Caco-2 (cell line): ENCODE measurements at places on chromosomes 3 and 15. TPM values are rescaled to one million over a fixed set of nuclear protein-coding genes. Genes with fewer than 3 reads are reported as not detected.

DNA sequence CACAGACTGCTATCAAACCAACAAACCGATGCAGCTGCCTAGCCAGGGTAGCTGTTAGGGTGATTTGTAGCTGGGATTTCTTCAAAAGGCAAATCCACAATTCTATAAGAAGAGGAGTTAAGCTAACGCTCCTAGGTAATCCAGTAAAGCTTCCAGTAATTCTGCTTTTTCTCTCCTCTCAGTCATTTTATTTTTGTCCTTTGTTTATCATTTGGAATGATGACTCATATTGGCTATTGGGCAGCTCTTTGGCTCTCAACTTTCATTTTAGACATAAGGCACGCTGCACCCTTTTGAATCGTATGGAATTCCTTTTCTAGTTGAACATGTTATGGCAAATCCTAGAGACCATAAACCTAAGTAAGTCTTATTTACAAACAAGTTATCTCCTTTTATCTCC is 53.2 kb upstream of the PPARG start:
- H3K36me3 ChIP-seq, result no peaks in the 10 kb centered on the region
- H3K27me3 ChIP-seq, result no peaks in the 10 kb centered on the region
- no peak overlapping the region for H3K27ac ChIP-seq
- H3K4me3 ChIP-seq, result no peak overlapping the region
- DNase-seq, result no peak

GRCh38 chr3:135806317-135806716 is 159.2 kb upstream of the PPP2R3A start:
- no peaks in the 10 kb centered on the region; the same call in 1 of the 2 replicates for H3K27me3 ChIP-seq
- H3K4me1 ChIP-seq, result no peaks in the 10 kb centered on the region
- H3K27ac ChIP-seq, result no peak overlapping the region

DNA sequence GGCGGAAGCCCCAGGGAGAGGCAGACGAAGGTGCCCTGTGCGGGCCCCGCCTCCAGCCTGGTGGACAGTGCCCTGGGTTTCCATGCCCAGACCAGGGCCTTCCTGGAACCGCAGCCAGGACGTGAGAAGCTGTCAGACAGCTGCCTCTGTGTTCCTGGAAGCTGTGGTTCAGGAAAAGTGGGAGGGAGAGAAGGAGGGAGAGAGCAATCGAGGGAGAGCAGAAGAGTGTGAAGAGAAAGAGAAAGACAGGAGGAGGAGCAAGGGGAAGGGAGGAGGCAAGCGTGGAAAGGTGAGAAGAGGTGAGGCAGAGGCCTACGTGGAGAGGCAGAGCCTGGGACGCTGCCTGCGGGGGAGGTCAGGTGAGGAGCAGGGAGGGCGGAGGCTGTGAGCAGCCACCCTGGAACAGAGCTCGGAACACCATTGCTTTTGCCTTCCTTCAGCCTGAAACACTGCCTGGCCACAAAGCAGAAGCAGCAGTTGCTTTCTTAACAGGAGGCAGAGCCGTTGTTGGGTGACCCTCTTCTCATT is 18.6 kb downstream of the ZDHHC19 start:
- H3K4me3 ChIP-seq, result no peak overlapping the region
- no peaks in the 10 kb centered on the region for H3K36me3 ChIP-seq
- H3K4me1 ChIP-seq, result no peaks in the 10 kb centered on the region
- no peak for DNase-seq
- no peak overlapping the region for H3K27ac ChIP-seq

DNA sequence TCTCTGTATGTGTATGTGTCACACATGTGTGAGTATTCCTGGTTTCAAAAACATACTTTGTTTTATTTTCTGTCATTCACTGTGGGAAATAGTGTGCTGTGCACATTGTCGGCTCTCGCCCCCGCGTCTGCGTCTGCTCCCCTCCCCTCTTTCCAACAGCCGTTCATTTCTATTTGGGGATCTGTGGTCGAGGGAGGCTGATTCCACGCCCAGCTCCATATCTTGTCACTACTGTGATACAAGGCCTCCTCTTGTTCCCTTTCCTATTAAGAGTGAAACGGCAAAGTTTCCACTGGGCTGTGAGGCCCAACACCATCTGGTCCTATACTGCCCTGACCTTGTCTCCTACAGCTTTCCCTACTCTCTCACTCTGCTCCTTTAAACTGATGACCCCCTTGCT is 172.5 kb upstream of the LRIG1 start:
- no peaks in the 10 kb centered on the region for H3K36me3 ChIP-seq
- H3K4me3 ChIP-seq, result no peak overlapping the region
- peaks cover 10% of the 10 kb centered on the region; the same call in 1 of the 2 replicates for H3K4me1 ChIP-seq
- H3K27ac ChIP-seq, result no peak overlapping the region
- no peak for DNase-seq
- H3K27me3 ChIP-seq, result no peaks in the 10 kb centered on the region

DNA sequence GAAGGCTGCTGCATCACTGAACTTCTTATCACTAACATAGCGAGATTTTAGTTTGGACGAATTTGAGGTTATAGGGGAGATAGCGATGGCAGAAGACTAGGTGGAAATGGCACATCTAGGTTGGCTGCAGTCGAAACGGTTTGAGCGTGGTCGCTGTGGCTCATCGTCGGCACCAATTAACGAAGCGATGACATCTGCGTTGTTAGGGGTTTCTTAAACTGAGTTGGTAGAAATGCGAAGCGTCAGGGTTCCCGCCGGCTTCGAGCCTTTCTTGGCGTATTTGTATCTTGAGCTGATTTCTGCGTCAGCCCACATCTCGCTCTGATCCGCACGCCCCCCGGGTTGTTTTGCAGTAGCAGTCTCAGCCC is 319 bp downstream of the LNP1 start:
- DNase-seq, result peak; percentile 42
- peak overlapping the region; percentile 90 for H3K27ac ChIP-seq
- peak overlapping the region; percentile 83 for H3K4me3 ChIP-seq
- no peaks in the 10 kb centered on the region for H3K36me3 ChIP-seq
- H3K27me3 ChIP-seq, result no peaks in the 10 kb centered on the region
- peaks cover 5% of the 10 kb centered on the region for H3K4me1 ChIP-seq

DNA sequence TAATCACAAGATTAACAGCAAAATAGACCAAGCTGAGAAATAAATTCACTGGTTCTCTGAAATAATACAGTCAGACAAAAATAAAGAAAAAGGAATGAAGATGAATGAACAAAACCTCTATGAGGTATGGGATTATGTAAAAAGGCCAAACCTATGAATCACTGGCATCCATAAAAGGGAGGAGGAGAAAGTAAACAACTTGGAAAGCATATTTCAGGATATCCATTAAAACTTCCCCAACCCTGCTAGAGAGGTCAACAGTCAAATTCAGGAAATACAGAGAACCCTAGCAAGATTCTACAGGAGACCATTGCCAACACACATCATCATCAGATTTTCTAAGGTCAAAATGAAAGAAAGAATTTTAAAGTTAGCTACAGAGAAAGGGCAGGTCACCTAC is 649.7 kb upstream of the CBLB start:
- peaks cover 10% of the 10 kb centered on the region; the same call in 1 of the 2 replicates for H3K4me1 ChIP-seq
- H3K27me3 ChIP-seq, result no peaks in the 10 kb centered on the region
- H3K27ac ChIP-seq, result no peak overlapping the region
- no peak for DNase-seq
- no peaks in the 10 kb centered on the region for H3K36me3 ChIP-seq

- no peaks in the 10 kb centered on the region for H3K36me3 ChIP-seq
- H3K27ac ChIP-seq, result peak overlapping the region; percentile 90
- H3K27me3 ChIP-seq, result no peaks in the 10 kb centered on the region
- no peak for DNase-seq
- H3K4me3 ChIP-seq, result no peak overlapping the region
- peaks cover 62% of the 10 kb centered on the region for H3K4me1 ChIP-seq
Measured at GRCh38 chr3:197371591-197372046, 73.2 kb upstream of the DLG1 start.

DNA sequence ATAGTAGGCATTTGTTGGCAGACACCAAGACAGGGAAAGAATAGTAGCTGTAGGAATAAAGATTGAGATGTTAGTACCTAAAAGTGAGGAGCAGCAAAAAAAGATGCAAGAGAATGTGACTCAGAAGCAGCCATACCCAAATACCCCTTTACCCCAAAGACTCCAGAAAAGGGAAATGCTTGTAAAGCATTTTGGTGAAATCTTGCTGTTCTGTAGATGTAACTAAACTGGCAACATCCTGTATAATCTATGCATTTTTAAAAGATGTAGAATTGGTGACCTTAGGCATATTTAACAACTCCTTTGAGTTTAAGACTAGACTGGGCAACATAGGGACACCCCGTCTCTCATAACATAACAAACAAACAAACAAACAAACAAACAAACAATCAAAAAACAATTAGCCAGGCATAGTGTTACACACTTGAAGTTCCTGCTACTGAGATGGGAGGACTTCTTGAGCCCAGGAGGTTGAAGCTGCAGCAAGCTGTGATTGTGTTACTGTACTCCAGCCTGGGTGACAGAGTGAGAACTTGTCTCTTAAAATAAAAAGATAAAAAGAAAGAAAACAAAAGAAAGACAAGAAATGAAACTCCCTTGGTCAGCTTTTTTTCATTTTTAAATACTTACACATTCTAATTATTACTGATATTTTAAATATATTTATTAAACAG is 361.5 kb upstream of the KCNH8 start:
- H3K4me3 ChIP-seq, result no peak overlapping the region
- H3K27ac ChIP-seq, result no peak overlapping the region
- H3K36me3 ChIP-seq, result no peaks in the 10 kb centered on the region
- no peak for DNase-seq

GRCh38 chr3:72624656-72625055 is 223.6 kb downstream of the SHQ1 start:
- H3K4me3 ChIP-seq, result no peak overlapping the region
- peaks cover 19% of the 10 kb centered on the region for H3K4me1 ChIP-seq
- H3K27me3 ChIP-seq, result no peaks in the 10 kb centered on the region
- no peaks in the 10 kb centered on the region for H3K36me3 ChIP-seq
- no peak for DNase-seq
- no peak overlapping the region for H3K27ac ChIP-seq

DNA sequence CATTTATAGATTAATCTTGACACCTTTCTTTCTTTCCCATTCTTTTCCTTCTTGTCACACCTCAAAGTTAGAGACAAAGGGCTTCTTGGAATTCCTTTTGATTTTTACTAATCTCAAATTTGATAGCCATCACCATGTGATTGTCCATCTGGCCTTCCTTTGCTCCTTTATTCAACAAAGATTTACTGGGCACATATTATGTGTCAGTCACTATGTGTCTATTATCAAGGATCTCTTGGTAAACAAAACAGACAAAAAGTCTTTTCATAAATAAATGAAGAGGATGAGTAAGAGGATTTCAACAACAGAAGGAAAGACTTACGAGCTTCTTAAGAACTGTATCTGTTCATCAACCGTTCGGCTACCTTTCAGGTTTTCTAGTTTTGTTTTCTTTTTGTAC is 56.5 kb downstream of the SAMMSON start:
- H3K4me1 ChIP-seq, result no peaks in the 10 kb centered on the region
- H3K4me3 ChIP-seq, result no peak overlapping the region
- no peak overlapping the region for H3K27ac ChIP-seq
- no peaks in the 10 kb centered on the region for H3K36me3 ChIP-seq
- no peak for DNase-seq
- H3K27me3 ChIP-seq, result no peaks in the 10 kb centered on the region; the same call in 1 of the 2 replicates

- H3K36me3 ChIP-seq, result no peaks in the 10 kb centered on the region
- H3K4me1 ChIP-seq, result no peaks in the 10 kb centered on the region
- H3K27ac ChIP-seq, result no peak overlapping the region
Measured at GRCh38 chr15:28887339-28888174, 1.8 kb downstream of the APBA2 start.

DNA sequence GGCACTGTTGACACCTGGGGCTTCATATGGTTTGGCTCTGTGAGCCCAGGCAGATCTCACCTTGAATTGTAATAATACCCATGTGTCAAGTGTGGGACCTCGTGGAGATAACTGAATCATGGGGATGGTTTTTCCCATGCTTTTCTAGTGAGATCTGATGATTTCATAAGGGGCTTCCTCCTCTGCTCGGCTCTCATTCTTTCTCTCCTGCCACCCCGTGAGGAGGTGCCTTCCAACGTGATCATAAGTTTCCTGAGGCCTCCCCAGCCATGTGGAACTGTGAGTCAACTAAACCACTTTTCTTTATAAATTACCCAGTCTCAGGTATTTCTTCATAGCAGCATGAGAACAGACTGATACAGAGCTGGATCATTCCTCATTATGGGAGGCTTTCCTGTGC is 655.9 kb upstream of the ADAMTS9 start:
- H3K4me1 ChIP-seq, result no peaks in the 10 kb centered on the region
- no peak overlapping the region for H3K4me3 ChIP-seq
- H3K36me3 ChIP-seq, result no peaks in the 10 kb centered on the region
- no peak overlapping the region for H3K27ac ChIP-seq

GRCh38 chr3:67458408-67458807 is 196.0 kb downstream of the SUCLG2 start:
- no peaks in the 10 kb centered on the region for H3K27me3 ChIP-seq
- 0 out of 2 replicates have a peak, but pooled peaks cover 1% of the 10 kb centered on the region for H3K36me3 ChIP-seq
- no peaks in the 10 kb centered on the region for H3K4me1 ChIP-seq

GRCh38 chr3:123499322-123499721 is 50.4 kb upstream of the ADCY5 start:
- H3K4me1 ChIP-seq, result no peaks in the 10 kb centered on the region
- H3K27me3 ChIP-seq, result no peaks in the 10 kb centered on the region
- DNase-seq, result no peak
- H3K27ac ChIP-seq, result no peak overlapping the region
- H3K36me3 ChIP-seq, result no peaks in the 10 kb centered on the region; the same call in 1 of the 2 replicates
- no peak overlapping the region for H3K4me3 ChIP-seq

GRCh38 chr3:175716446-175716845 is 857.3 kb downstream of the NAALADL2 start:
- H3K36me3 ChIP-seq, result no peaks in the 10 kb centered on the region
- no peaks in the 10 kb centered on the region for H3K27me3 ChIP-seq
- no peak for DNase-seq
- no peak overlapping the region for H3K4me3 ChIP-seq
- H3K4me1 ChIP-seq, result no peaks in the 10 kb centered on the region

- no peak overlapping the region for H3K4me3 ChIP-seq
- H3K36me3 ChIP-seq, result no peaks in the 10 kb centered on the region
- no peaks in the 10 kb centered on the region for H3K4me1 ChIP-seq
Measured at GRCh38 chr3:17709236-17709810, 33.1 kb downstream of the TBC1D5 start.

FOXB1 gene
- total RNA-seq, result not detected in 2 replicates

SAXO2 gene
- 0.61 TPM in 1 of 2 replicates, not detected in the other for total RNA-seq

ZCWPW2 gene
- 0.18 and 0.46 TPM in 2 replicates for total RNA-seq

RBSN gene
- 18.5 and 19.7 TPM in 2 replicates for total RNA-seq

TUSC7 gene
- not detected in 2 replicates for total RNA-seq

CAND2 gene
- not detected in 2 replicates for total RNA-seq

PLSCR2 gene
- not detected in 2 replicates for total RNA-seq

NFKBIZ gene
- 20.2 and 24.5 TPM in 2 replicates for total RNA-seq

LSAMP gene
- not detected in 2 replicates for total RNA-seq

GRAMD1C gene
- 3.9 and 4.2 TPM in 2 replicates for total RNA-seq
